ENCODE measurements at places on chromosomes 3 and 15.

GRCh38 chr3:126389112-126389793 lies 5.5 kb upstream of the CFAP100 start:
- peak; percentile 75 for DNase-seq

GRCh38 chr3:151133917-151134450 lies 48.5 kb downstream of the MED12L start:
- no peak for DNase-seq

DNA sequence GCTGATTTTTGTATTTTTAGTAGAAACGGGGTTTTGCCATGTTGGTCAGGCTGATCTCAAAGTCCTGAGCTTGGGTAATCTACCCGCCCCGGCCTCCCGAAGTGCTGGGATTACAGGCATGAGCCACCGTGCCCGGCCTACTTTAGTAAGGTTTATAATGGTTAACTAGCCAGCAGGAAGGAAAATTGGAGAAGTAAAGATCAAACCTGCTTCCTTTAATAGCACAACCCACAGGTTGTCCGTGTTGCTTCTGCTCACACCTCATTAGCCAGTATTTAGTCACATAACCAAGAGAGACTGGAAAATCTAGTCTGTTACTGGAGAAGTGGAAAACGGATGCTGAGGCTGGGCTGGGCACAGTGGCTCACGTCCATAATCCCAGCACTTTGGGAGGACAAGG lies 51.9 kb upstream of the TBL1XR1 start:
- DNase-seq = no peak

GRCh38 chr3:159482241-159482993 lies 506.2 kb upstream of the IL12A start:
- no peak for DNase-seq

DNA sequence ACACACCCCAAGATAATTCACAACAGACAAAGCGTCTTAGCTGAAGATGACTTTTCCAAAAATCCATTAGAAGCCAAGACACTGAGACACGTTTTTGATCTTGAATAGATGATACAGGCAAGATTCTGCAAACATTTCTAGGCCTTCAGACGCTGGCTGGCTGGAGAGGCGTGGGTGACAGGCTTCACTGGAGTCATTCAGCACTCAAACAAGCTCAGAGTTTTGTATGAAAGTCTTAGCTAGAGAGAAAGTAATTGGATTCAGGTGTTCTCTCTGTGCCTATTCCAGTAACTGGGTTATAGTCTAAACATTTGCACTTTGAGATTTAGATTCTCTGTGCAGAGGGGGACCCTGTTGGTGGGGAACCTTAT lies 147.7 kb upstream of the BHLHE40 start:
- no peak for DNase-seq

DNA sequence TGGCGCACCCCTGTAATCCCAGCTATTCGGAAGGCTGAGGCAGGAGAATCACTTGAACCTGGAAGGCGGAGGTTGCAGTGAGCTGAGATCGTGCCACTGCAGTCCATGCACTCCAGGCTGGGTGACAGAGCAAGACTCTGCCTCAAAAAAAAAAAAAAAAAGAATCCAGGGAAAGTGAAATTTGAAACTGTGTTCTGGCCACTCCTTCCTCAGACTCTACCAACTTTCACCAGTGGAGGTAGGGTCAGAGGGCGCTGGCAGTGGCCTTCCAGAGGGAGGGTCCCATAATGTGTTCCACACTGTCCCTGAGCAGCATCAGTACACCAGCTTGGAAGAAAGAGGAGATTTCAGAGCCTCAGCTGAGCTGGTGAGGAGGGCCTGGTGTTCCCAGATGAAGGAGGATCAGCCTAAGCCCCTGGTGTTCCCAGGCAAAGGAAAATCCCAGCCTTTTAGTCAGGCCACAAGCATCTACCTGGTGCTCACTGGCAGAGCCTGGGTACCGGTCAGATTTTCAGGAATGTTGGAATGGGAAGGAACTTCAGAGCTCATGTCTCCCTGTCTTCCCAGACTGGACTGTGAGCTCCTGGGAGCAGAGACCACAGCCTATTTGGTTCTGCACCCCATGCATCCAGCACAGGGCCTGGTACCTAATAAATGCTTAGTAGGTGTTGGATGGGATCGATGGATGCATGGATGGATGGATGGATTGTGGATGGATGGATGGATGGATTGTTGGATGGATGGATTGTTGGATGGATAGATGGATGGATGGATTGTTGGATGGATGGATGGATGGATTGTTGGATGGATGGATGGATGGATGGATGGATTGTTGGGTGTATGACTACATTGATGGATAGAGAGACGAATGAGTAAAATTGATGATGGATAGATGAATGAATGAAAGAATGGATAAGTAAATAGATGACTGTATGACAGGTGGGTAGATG lies 117.9 kb downstream of the CORO2B start:
- DNase-seq = no peak

DNA sequence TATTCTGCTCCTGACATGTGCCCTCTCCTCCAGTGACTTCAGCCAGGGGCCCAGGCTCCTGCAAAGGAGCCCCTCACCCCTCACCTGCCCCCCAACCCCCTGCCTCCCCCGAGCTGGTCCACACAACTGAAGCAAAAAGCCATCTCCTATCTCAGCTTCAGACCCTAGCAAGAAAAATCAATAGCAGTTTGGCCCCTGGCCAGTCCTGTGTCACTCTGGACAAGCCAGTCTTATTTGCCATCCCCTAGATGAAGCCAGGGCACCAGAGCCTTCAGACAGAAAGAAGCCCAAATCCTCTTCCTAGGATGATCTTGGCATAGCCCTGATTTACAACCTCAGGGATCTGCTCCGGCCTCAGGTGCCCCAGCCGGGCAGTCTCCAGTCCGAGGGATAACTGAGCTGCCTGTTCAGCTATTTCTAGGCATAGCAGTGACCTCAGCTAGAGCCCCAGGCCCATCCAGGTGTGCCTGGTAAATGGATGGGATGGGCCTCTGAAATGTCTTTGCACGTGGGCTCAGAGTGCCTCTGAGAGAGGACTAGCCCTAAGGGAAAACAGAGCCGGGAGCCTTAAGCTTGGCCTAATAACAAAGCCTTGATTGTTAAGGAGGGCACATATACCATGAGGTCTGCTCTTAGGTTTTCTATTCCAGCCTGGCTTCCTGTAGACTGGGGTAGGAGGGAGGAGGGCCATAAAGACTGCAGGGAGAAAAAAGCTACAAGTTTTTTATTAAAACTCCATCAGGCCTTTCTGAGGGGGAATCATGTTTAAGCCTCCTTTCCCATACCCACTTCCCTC lies 242.0 kb downstream of the SHQ1 start:
- DNase-seq = no peak

DNA sequence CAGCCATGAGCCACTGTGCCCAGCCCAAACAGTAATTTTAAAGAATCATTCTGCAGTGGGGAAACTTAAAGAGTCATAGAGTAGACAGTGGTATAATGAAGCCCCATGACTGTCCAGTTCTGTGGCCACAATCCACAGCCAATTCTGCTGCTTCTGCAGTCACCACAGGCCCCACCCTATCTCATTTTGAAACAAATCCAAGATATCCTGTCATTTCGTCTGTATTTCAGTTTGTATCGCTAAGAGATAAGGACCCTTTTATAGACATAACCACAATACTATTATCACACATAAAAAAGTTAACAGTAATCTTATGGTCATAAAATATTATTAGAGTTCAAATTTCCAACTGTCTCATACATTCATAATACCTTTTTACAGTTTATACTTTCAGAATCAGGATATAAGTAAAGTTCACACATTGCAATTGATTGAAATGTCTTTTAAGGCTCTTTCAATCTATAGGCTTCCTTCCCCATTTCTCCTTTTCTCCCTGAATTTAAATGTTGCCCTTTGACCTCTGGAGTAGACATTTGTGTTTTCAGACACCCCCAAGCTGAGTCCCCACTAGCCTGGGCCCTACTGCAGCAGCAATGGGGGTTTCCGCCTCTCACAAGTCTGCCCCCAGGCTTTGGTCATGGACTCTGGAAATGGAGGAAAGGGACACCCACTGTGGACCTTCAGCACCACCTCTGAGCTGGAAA lies 4.2 kb upstream of the NUP210 start:
- DNase-seq = no peak

- DNase-seq = no peak
Observed at GRCh38 chr3:12401208-12401607, 83.1 kb upstream of the TSEN2 start.

GRCh38 chr15:76931397-76932134 lies at the start of gene RCN2:
RCN2 (plus strand) TSS chr15:76931749; CDS start chr15:76931842, 93 bp downstream.
- DNase-seq = peak; percentile 89

- DNase-seq = no peak
Observed at GRCh38 chr3:168269001-168269400, 173.3 kb upstream of the GOLIM4 start.

GRCh38 chr3:110677506-110677905 lies 394.1 kb upstream of the NECTIN3 start:
- no peak for DNase-seq

- no peak for DNase-seq
Observed at GRCh38 chr3:29186131-29186599, 94.7 kb upstream of the RBMS3 start.

GRCh38 chr3:43852066-43852465 lies 161.3 kb downstream of the ABHD5 start:
- no peak for DNase-seq

DNA sequence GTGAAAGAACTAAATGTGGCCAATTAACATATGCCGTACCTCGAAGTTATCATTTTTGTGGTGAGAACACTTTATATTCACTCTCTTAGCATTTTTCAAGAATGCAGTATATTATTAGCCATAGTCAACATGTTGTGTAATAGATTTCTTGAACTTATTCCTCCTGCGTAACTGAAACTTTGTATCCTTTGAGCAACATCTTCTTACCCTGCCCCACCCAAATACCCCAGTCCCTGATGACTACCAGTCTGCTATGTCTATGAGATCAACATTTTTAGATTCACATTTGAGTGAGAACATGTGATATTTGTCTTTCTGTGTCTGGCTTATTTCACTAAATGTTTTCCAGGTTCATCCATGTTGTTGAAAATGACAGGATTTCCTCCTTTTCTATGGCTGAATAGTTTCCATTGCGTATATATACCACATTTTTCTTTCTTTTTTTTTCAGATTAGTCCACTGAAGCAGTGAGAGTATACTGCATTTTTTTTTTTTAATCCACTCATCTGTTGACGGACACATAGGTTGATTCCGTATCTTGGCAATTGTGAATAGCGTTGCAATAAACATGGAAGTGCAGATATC lies 12.7 kb upstream of the KBTBD8 start:
- no peak for DNase-seq

DNA sequence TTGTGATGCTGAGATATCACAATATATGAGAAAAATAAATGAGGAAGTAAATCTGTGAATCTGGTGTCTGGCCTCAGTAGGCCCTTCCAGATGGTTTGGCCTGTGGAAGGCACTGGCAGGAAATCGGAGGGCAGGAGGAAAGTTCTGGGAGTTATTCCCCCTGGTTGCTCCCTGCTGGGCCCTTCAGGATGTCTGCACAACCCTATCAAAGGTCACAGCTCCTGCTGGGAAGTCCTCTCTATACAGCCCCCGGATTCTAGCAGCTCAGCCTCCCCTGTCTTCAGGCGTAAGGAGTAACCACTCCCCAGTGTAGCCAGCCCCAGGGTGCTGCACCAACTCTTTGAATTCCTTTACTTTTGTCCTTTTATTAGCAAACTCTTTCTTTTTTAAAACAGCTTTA lies 56.2 kb downstream of the WNT7A start:
- no peak for DNase-seq

DNA sequence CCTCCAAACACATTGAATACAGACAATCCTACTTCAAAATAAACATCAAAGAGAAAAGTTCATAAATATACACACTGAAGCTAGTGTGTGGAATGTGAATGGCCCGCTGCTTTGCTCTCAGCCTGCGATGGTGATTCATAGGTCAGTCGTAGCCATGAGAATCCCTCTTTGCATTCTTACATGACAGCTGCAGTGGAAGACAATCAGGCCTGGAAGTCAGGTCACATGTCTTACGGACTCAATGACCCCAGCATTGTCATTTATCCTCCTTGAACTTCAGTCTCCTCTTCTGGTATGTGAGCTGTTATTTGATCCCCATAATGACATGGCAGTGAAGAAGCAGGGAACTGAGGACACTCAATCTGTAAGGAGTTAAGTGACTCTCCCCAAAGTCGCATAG lies 217.8 kb upstream of the EOMES start:
- DNase-seq = no peak

- no peak for DNase-seq
Observed at GRCh38 chr15:80485370-80486164, 81.4 kb downstream of the ARNT2 start.

- no peak for DNase-seq
Observed at GRCh38 chr3:133980035-133980434, 49.7 kb downstream of the SLCO2A1 start.

DNA sequence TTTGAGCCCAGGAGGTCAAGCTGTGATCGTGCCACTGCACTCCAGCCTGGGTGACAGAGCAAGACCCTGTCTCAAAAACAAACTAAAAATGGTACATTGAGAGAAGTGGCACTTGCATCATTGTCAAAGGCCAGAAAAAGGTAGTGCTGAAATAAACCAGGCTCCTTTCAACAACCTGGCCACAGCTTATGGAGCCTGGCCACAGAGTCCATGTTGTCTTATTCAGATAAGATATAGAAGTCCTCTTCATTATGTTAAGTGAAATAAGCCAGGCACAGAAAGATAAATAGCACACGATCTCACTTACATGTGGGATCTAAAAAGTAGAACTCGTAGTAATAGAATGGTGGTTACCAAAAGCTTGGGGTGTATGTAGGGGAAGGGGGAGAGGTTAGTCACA lies 34.8 kb downstream of the EMC4 start:
- DNase-seq = no peak

DNA sequence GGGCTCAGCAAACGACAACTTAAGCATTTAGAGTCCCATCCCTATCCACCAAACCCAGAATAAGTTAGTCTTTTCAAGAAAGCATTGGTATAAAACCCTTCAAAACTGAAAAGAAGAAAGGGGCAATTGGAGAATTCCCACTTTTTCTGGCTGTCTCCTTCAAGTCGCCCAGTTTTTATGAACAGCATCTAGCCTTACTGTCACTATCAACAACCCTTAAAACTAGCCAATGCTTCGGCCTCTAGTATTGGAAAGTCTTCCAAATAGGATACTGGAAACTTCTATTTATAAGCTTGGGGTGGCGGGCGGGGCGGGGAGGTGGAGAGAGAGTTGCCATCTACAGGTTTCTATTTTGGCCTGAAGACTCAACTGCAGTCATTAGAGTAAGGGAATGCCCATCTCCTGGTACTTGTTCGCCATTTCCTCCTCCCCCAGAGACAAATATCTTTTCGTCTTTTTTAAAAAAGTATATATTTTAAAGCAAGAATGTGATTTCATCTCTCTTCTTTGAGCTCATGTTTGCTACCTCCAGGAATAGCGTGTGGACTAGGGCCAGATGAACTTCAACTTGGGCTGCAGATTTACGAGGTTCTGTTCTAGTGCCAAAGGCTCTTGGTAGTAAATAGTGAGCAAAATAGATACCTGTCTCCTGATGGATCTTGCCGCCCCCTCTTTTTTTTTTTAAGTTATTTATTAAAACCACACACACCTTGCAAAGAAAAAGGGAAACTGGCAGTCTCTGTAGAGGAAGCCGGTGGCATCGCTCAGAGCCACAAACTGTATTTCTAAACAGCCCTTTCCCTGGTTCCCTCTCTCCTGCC lies 2.7 kb downstream of the BCL6 start:
- DNase-seq = no peak

GRCh38 chr3:115626006-115626409 lies 2.7 kb downstream of the GAP43 start:
- no peak for DNase-seq

Measured in NCI-H524 (cell line).